ENCODE measurements at places on chromosomes 13 and 19.

DNA sequence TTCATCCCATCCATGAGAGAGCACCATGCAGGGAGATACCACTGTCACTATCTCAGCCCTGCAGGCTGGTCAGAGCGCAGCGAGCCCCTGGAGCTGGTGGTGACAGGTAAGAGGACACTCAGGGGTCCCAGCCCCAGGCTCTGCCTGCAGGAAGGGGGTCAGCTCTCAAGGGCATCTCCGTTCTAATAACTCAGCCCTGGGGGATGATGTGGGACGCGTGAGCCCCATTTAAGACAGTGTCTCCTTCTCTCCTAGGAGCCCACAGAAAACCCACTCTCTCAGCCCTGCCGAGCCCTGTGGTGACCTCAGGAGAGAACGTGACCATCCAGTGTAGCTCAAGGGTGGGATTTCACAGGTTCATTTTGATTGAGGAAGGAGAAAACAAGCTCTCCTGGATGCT lies 15.5 kb upstream of the KIR3DL3 start:
- DNase-seq = no peak

DNA sequence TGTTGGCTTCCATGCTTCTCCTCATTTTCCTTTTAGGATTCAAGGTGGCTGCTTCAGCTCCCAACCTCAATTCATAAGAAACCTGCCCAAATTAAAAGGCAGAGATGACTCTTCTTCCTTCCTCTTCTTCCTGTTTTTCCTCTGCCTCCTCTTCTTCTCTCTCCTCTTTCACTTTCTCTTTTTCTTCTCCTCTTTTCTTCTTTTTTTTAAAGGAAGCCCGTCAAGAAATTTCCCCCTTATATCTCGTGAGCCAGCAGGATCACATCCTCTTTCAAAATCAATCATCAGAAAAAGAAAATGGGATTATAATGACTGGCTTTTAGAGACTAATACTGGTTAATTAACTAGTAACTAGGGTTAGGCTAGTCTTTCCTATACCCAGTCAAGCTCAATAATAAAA lies 220.3 kb downstream of the NBEA start:
- no peak for DNase-seq

DNA sequence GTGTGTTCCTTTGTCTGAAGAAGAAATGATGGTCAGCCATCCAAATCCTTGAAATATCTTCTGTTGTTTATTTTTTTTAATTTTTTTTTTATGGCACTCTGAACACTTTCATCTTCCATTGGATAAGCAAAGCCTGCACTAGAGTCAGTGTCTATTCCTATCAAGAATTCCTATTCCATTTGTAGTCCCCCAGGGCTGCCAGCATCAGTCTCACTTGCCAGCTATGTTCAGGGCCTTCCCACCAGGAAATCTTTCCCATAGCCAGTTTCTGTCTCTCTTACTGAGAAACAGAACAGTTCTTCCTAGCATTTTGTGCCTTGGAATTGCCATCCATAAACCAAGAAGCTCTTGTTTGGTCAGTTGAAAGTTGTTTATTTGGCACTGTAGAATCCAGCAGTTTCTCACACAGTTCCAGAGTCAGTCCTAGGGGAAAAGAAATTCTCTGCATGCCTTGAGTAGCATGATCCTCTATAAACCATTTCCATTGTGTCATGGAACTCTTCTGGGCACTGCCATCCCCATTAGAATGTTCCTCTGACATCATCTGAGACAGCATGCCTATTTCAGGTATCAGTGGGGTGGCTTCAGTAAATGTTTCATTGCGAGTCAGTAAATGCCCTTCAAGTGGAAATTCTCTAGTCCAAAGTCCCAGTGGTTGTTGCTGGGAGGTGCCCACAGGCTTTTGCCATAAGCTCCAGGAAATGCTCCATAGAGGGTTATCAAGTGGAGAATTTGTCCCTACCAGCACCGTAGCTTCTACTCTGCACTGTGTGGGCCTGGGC lies 18.7 kb upstream of the SPRYD7 start:
- no peak for DNase-seq

DNA sequence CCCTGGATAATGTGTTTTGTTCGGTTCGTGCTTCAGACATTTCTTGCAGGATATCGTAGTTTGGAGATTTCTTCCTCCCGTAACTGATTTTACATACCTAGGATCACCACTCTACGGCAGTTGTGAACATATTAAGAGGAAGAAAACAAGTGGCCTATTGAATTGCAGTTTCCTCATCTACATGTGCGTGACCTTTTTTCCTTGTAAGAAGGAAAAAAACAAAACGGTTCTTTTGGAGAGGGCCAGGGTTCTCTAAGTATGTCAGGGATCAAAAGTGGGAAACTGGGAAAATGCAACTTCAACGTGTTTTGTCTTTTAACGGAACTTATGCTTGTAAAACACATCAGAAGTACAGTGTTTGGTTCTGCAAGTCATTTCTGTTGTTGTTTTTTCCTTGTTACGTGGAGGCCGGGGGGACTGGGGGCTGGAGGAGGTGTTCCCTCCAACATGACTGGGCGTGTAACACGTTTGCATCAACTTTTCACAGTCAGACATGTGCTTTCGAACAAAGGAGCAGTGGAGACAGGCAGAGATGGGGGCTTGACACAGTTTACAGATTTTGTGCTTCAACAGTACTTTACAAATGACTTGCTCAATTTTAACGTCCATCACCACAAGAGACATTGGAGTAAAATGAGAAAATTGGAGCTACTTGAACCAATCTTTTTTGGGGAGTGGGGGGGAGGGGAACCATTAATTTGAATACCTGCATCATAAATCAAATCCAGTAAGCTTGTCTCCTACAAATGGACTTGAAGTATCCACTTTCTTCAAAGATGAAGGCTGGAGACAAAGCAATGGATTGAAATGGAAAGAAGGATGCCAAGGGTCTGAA lies 3.8 kb downstream of the ZC3H4 start:
- DNase-seq = no peak

DNA sequence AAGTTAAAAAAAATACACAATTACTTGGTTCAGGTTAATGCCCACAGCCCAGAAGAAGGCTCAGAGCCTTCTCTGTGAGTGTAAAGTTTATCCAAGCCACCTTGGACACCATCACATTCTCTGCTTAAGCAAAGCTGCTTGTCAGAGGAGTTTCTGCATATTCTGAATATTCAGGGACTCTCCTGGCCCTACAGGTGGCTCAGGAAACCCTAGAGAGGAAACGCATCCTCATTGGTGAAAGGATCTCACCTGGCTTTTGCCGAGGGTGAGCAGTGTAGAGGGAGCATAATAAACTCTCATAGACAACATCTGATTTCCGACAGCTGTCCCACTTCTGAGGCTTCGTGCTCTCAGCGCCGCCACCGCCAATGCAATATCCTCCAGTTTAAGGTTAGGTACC lies 239.9 kb upstream of the TSHZ3 start:
- DNase-seq = no peak

GRCh38 chr19:48553676-48554384 lies 1.9 kb downstream of the SULT2B1 start:
- peak; percentile 73 for DNase-seq

GRCh38 chr13:111857846-111858560 lies 208.9 kb upstream of the SOX1 start:
- no peak for DNase-seq

- no peak for DNase-seq
Measured at GRCh38 chr13:26899202-26899601, 138.6 kb upstream of the GPR12 start.

GRCh38 chr13:20168396-20168795 lies 7.5 kb upstream of the GJA3 start:
- no peak for DNase-seq

DNA sequence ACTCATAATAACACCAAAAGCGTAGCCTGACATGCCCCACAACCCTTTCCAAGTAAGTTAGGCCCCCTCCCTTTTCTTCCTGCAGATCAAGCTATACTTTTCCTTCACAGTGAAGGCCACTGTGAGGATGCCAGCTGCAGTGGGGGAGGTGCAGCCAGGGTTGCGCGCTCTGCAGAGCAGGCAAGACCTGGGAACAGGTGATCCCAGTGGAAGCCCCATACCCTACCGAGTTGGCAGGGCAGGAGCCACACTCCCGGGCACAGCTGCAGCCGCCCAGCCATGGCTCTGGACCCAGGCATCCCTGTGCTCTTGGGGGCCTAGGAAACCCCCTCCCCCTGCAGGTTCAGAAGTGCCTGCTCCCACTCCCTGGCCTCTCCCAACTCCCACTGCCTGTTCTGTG lies 18.7 kb downstream of the MTMR6 start:
- no peak for DNase-seq

DNA sequence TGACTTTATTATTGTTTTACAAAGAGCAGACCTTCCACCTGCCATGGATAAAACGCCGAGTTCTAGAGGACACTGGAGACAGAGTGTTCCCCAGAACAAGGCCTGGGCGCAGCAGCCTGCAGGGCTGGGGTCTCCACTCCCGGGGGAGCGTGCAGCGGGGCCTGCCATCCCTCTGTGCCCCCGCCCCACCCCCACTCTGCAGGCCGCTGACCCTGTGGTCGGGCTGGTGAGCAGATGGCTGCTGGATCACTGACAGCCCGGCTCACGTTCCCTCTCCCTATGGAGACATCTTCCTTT lies 8.6 kb upstream of the PTBP1 start:
- no peak for DNase-seq

All from NCI-H69 (cell line).